ENCODE measurements at places on chromosomes 16 and 17.

DNA sequence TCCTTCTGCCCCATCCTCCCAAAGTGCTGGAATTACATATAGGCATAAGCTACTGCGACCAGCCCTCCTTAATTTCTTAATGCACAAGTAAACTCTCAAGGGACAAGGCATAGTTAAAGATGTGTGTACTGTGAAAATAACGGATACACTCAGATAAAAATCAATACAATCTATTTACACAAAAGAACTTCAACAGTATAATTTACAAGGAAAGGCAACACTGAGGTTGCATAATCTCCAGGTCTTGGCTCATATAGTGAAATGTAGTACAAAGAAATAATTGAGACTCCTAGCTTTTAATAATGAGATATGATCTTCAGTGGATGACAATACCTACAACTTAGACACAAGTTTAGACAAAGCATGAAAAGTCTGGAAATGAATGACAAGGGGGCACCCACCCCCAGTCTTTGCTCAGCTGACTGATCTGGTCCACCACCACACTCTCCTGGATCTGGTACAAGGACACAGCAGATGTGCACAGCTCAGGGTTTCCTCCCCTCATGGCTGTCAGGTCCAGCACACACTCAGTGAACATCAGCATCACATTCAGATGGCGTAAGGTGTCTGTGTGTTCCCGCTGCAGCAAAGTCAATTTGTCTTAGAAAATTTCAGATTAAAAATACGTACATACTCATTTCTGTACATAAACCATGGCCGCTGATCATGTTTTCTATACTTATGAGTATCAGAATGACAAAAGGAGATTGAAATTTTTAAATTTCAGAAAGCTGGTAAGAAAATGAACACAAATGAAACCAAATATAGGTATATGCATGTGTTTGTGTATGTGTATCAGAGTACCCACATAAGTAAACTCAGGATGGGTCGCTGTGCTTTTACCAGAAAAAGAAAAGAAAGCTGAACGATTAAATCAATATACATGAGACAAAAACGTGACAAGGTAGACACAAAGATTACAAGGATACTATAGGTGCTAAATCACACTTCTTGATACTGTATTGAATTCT is 33.7 kb upstream of the ALDH3A1 start:
- DNase-seq, result no peak

DNA sequence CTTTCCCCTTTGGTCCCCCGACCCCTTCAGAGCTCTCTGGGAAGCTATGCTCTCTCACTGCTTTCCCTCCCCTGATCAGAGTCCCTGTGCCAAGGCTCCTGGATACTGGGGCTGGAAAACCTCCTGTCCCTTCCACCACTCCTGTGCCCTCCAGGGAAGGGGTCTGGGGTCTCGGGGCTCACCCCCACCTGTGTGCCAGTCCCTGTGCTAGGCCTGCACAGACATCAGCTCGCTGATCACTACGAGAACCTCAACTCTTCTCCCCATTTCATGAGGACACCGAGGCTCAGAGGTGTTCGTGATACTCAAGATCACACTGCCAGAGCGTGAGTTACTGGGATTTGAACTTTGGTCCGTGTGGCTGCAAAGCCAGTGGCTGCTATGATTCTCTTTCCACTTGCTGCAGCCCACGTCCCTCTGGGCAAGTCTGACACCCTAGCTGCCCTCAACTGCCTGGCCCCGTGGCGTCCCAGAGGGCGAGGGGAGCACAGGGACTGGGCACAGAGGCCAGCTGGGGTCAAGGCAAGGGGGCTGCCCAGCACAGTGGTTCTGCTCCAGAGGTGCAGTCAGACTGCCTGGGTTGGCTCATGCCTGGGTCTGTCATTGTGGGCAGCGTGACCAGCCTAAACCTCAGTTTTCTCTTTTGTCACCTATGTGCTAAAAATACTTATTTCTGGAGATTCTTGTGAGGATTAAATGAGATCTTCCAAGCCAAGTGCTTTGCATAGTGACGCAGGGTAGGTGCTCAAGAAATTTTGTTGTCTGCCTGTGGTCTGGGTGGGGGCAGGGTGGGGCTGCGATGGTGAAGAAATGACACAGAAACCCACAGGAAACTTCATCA is 43.8 kb upstream of the TOB1 start:
- peak; percentile 69 for DNase-seq

DNA sequence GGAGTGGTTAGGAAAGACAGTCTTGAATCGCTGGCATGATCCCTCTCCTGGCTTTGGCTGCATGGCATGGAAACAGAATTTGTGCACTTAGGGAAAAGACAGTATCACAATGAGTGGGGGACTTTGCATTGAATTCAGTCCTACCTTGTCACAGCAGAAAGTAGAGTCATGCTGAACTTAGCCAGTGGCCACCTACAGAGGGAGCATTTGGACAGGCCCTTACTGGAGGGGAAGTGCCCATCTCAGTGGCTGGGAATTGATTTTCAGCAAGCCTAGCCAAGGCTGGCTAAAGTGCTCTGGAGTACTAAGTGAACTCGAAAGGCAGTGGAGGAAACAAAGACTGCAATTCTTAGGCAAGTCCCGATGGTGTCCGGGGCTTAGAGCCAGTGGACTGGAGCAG is 364.3 kb upstream of the TOM1L1 start:
- DNase-seq, result no peak

- DNase-seq, result no peak
Observed at GRCh38 chr16:51907680-51908079, 639.3 kb downstream of the TOX3 start.

DNA sequence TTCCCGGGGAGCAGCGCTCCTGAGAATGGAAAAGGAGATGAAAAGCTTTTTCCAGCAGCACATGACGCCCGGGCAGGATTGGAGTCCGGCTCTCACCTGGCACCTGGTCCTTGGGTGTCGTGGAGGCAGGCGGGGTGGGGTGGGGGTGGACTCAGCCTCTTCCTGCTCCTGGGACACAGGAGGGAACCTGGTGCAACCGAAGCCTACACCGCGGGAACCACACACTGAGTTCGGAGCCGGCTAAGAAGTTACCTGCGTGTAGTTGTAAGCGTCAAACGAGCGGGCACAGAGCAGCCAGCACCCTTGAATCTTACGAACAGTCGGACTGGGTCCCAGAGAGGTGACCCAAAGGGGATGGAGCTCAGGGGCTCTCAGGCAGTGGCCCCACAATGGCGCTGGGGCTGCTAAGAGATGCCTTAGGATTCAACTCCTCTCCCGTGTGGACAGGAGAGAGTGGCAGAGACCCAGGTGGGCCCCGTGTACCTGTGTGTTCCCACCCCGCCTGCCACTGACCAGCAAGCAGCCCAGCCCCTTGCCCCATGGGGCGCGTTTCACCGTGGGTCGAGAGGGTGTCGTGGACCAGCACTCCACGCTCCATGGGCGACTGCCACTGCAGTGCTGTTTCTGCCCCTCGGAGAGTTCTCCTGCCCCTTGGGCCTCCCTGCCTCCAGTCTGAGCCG is 105.8 kb upstream of the METRNL start:
- no peak for DNase-seq

DNA sequence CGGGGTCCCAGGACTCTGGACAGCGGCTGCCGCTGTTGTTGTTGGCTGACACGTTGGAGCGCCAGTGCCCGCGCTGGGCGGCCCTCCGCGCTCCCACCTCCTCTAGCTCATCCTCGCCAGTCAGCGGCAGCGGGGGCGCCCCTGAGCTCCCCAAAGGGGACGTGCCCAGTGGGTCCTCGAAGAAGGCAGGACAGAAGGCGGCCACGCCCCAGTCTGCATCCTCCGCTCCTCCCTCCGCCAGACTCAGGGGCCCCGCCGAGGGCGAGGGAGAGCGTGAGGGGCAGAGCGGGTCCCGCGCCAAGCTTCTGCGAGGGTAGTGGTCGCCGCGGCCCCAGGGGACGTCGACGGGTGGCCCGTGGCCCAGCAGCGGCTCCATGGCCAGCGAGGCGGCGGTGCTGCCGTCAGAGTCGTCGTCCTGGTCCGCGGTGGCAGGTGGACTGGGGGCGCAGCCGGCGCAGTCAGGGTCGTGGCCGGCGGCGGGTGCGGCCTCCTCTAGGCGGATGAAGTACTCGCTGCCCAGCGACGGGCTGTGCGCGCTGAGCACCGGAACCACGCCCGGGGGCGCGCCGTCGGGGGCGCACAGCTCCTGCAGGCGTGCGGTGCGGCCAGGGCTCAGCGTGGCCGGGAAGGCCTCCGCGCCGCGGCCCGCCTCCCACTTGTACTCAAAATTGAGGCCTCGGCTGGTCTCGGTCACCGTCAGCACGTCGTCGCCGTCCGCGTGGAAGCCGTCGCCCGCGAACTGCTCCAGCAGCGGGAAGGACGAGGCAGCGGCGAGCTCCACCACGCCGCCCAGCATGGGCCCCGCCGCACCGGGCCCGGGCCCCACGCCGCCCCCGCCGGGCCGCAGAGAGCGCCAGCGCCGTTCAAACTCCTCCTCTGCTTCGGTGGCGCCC is 43.2 kb upstream of the PVALEF start:
- DNase-seq, result no peak

DNA sequence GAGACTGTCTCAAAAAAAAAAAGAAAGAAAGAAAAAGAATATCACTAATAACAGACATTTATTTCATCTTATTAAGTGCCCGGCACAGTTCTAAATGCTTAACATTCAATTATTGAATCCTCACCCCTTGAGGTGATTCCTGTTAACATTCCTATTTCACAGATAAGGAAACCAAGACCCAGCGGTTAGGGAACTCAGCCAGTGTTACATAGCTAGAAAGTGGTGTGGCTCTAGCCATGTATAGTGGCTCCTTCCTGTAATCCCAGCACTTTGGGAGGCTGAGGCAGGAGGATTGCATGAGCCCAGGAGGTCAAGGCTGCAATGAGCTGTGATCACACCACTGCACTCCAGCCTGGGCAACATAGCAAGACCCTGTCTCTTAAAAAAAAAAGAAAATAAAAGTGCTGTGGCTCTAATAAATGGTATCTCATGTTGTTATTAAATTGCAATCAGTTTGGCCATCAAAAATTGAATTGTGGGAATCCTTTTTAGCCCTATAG is 28.1 kb downstream of the ZNRF1 start:
- DNase-seq, result no peak

GRCh38 chr17:73851921-73852320 is 207.7 kb upstream of the SDK2 start:
- DNase-seq, result no peak

GRCh38 chr16:81201267-81201666 is 37.2 kb upstream of the BCO1 start:
- DNase-seq, result no peak

DNA sequence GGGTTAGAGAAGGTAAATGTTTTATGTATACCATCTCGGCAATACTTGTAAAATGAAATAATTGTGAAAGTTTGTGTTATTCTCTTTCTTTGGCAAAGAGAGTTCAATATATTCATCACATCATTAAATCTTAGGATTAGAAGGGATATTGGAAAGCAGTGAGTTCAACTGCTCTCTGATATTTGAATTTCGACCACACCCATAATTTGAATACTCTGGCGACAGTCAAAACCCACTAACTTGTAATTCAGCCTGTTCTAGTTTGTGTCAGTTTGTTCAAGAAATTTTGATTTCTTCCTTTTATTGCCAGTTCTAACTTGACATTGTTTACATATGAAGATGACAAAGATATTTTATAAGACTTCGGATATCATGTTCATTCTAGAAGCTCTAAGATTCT is 1380.5 kb upstream of the CDH8 start:
- no peak for DNase-seq

DNA sequence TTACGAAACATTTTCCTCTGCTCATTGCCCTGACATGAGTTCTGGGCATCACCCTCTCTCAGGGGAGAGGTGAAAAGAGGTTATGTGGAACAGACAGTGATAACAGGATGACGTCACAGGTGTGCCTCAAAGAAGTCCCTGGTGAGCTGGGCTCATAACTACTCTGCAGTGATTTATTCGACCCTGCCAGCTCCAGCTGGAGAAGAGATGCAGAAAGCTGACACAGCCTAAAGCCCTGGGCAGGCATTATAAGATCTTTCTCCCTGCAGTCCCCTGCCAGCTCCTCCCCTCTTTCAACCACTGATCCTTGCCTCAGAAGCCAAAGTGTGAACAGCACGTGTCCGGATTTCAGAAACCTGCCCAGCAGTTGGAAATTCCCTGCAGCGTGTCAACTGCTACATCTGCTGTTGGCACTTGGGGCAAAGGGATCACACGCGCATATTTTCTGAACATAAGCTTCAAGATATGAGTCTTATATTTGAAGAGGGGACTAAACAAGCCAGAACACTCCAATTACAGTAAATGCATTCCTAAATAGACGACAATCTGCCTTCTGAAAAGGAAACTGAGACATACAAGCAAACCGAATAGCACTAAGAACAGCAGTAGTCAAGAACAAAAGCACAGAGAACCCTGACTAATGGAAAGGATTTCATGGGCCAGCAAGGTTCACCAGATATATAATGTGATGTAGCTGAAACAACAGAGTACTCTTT is 80.5 kb downstream of the SMG6 start:
- peak; percentile 56 for DNase-seq

DNA sequence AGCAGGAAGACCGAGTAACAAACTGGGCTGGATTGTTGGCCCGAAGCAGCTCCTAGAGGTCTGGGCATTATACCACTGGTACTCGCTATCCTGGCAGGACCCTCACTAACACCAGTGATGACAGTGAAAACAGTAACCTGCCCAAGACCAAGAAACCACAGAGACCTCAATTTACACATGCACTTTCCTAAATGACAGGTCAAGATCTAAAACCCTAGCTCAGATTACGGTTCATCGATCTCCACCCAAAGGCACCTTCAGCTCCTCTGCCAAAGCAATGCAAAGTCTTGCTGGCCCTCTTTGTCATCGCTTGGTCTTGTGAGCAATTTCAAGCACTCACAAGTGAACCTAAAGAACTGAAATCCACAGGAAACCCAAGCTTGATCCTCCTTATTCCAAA is 1.5 kb downstream of the PIP4K2B start:
- no peak for DNase-seq

GRCh38 chr17:60145006-60145935 is 4.5 kb upstream of the CA4 start:
- no peak for DNase-seq

DNA sequence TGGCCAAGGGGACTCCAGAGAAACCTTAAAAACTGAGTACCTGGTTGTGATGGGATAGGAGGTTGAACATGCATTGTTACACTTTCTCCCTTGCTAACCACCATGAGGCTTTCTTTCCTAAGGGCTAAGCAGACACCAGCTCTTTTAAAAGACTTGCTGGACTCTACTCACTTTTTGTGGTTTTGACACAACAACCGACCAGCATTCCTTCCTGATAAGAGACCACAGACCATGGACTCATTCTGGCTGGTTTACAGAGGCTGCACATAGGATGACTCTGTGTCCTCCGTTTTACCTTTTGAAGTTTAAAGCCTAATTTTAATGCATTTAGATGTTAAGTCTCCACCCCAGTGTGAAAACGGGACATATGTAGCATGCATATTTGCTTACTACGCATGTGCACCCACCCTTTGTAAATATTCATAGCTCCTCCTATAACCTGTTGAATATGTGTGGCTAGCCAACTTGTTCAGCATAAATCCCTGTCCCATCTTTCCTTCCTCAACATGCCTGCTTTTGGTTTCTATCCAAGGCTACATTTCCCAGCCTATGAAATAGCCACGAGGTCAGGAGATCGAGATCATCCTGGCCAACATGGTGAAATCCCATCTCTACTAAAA is 475.9 kb downstream of the GRIN2A start:
- DNase-seq, result no peak

GRCh38 chr16:77668201-77668600 is 54.1 kb upstream of the NUDT7 start:
- no peak for DNase-seq
